Stimulated activated CD4-positive, alpha-beta T cell treated with anti-CD3 and anti-CD28 coated beads, Interleukin-15, amount 100 ng/mL, for 1 hour (primary cell): ENCODE measurements at places on chromosomes 11 and 22.

DNA sequence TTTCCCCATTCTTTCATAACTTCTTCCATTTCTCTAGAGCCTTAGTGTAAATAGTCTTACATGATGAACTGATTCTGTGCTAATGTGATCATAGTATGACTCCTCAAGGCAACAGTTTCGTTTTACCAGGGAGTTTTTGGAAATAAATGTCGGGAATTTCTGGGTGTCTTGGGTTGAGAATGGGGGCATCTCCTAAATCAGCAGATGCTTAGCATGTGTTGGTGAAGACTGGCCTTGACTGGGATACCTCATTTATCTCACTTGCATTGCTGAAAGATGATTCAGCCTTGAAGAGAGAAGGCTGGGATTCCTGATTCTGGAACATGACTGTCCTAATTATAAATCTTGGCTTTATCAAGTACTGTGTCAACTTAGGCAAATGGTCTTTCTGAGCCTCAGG, 115.7 kb upstream of the C11orf87 start:
- no peak for DNase-seq

- DNase-seq: no peak
These were observed 517.7 kb downstream of the ETS1 start for GRCh38 chr11:128069665-128070064.

DNA sequence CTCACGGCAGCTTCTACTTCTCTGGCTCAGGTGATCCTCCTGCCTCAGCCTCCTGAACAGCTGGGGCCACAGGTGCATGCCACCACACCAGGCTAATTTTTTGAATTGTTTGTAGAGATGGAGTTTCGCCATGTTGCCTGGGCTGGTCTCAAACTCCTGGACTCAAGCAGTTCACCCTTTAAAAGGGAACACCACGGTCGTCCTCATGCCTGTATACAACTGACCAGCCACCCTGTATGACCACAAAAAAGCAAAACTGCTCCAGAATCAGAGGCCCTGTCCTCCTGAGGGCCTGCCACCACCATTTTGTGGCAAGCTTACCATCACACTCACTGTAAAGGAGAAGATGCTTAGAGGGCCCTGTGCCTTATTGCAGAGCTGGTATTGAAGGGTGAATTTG, 2.2 kb downstream of the GLB1L3 start:
- no peak for DNase-seq

DNA sequence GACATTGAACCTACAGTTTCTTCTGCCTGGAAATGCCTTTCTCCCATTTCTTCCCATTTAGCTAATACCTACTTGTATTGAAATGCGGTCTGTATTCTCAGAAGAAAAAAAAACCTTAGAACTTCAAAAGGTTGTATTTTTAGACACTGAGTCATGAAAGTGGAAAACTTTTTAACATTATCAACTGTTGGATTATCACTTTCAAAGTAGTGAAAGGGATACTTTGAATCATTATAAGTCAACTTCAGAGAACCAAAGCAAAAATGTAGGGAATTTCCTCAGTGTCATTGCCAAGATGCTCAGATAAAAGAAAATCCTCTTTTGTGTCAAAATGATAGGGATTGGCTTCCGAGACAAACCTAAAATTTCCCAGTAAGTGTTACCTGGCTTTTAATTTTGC, 6.6 kb downstream of the HOATZ start:
- DNase-seq: no peak

DNA sequence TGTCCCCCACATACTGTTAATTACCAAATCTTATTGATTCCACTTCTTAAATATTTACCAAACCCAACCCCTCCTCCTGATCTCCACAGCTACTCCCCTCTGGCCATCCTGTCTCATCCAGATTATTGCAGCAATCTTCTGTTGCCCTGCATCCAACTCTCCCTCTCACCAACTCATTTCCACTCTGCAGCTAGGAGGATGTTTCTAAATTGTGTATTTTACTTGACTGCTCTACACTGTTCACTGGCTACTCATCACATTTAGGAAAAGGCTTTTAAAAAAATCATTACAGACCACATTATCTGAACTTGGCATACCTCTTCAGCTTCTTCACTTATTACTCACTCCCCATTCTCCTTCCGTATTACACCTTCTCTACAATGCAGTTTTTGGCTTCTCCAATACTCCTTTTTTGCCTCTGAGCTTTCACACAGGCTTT, 117.9 kb downstream of the ATG16L2 start:
- DNase-seq: no peak

DNA sequence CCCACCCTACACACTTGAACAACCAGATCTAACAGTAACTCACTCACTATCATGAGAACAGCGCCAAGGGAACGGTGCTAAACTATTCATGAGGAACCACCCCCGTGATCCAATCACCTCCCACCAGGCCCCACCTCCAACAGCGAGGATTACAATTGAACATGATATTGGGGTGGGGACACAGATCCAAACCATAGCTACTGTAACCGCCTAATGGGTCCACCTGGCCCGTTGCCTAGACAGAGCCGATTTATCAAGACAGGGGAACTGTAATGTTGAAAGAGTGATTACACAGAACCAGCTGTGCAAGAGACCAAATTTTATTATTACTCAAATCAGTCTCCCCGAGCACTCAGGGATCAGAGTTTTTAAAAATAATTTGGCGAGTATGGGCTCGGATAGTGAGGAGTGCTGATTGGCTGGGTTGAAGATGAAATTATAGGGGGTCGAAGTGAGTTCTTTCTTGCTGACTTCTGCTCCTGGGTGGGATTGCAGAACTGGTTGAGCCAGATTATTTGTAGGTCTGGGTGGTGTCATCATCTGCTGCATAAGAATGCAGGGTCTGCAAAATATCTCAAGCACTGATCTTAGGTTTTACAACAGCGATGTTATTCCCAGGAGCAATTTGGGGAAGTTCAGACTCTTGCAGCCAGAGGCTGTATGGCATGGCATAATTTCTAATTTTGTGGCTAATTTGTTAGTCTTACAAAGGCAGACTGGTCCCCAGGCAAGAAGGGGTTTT, 17.9 kb upstream of the ZC3H12C start:
- no peak for DNase-seq

GRCh38 chr11:30346068-30346688, 23.3 kb downstream of the ARL14EP start:
- no peak for DNase-seq

DNA sequence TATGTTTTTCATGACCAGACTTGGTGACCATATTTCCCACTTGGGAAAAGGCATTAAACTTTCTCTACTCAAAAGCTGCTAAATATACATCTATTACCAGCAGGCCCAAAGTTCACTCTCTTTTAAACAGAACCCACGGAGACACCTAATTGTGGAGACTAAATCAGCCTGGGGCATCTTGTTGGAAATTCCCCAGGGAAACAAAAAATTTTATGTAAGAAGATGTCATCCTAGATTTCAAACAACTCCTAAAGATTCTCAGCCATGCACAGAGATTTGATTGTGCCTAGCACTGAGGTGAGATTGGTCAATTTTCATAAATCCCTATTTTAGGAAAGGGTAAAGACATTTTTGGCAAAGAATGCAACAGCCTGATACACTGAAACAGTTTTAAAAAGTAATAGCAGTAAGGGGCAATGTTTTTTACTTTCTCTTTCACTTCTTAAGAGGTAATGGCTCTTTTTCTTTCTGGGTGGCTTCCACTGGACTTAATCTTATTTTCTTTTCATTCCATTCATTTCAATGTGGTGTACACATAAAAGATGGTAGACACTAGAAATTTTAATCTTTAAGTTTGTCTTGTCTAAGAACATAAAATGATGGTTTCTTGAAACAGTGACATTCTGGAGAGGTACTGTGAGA, 9.6 kb downstream of the OR52N2 start:
- no peak for DNase-seq

DNA sequence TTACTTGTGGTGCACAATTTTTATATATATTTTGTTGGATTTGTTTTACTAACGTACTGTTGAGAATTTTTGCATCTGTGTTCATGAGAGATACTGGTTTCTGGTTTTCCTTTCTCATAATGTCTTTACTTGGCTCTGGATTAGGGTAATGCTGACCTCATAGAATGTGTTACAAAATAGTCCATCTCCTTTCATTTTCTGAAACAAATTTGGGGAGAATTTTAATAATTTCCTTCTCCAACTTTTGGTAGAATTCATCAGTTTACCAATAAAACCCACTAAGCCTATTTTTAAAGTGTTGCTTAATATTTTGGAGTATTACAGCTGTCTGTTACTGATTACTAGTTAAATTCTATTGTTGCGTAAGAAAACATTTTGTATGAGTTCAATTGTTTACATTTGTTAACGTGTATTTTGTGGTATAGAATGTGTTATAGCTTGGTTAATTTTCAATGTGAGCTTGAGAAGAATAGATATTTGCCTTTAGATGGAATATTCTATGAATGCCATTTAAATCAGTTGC, 11.5 kb downstream of the TRIM22 start:
- no peak for DNase-seq

GRCh38 chr11:61473370-61474012, 35.1 kb upstream of the LRRC10B start:
- no peak for DNase-seq

DNA sequence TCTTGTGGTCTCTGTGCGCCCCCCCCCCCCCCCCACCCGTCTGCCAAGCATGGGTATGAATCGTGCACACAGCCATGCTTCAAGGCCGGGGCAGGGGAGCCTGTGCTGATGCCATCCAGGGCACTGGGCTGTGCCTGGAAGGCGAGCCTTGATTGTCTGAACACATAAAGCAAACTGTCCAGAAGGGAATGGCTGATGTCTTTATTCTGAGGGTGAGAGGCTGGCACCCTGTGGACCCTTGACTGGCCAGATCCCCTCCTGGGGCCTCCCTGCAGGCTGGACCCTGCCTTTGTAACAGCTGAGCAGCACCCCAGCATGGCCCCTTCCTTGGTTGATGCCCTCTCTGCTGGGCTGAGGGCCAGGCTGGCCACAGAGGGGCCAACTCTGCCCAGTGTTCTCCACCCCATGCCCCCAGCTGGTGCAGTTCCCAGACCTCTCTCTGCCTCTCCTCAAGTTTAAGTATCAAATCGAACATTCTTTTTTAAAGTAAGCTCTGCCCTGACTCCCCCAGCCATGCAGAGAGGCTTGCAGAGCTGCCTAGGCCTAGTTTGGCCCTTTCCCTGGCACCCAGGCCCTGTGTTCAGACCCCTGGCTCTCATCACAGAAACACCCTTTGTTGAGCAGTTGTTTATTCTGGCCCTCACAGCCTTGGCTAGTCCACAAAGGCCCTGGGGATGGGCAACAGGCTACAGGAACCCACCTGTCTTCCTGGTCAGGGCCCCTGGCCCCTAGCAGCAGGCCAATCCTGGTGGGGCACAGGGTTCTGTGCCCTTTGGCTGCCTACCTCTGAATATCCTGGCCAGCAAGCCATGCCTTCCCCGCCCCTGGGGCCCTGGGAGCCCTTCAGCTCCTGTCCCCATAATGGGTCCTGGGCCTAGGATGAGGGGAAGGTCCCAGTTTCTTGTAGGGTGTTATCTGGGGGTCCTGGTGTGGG, 3.9 kb upstream of the RANBP1 start:
- no peak for DNase-seq

- DNase-seq: no peak
These were observed 21.6 kb downstream of the MGAT3 start for GRCh38 chr22:39478441-39478850.

- no peak for DNase-seq
These were observed 71.5 kb upstream of the TTC12 start for GRCh38 chr11:113242767-113243397.

GRCh38 chr22:24925586-24926427, 20.7 kb downstream of the LHFPL7 start:
- DNase-seq: no peak

GRCh38 chr11:14898906-14899305, 6.9 kb upstream of the CYP2R1 start:
- DNase-seq: no peak

GRCh38 chr22:48802576-48802975, 1025.1 kb downstream of the BRD1 start:
- DNase-seq: no peak

DNA sequence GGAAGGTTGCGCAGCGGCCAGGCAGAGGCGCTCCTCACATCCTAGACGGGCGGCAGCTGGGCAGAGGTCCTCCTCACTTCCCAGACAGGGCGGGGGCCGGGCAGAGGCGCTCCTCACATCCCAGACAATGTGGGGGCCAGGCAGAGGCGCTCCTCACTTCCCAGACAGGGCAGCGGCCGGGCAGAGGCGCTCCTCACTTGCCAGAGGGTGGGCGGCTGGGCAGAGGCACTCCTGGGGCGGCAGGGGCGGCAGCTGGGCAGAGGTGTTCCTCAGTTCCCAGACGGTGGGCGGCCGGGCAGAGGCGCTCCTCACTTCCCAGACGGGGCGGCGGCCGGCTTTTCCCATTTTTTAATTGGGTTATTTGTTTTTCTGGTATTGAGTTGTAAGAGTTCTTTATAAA, 20.2 kb upstream of the PTS start:
- no peak for DNase-seq

- no peak for DNase-seq
These were observed 63.3 kb downstream of the SLC22A24 start for GRCh38 chr11:63080682-63081081.

GRCh38 chr11:15149050-15149449, 34.3 kb downstream of the INSC start:
- no peak for DNase-seq

DNA sequence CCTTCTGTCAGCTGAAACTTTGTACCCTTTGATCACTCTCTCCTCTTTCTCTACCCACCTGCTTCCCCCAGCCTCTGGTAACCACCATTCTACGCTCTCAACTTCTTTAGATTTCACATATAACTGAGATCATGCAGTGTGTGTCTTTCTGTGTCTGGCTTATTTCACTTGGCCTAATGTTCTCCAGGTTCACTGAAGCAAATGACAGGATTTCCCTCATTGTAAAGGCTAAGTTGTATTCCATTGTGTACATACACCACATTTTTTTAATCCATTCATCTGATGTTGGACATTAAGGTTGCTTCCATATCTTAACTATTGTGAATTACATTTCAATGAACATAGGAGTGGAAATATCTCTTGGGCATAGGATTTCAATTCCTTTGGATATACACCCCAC, 207.6 kb downstream of the MIAT start:
- DNase-seq: no peak

DNA sequence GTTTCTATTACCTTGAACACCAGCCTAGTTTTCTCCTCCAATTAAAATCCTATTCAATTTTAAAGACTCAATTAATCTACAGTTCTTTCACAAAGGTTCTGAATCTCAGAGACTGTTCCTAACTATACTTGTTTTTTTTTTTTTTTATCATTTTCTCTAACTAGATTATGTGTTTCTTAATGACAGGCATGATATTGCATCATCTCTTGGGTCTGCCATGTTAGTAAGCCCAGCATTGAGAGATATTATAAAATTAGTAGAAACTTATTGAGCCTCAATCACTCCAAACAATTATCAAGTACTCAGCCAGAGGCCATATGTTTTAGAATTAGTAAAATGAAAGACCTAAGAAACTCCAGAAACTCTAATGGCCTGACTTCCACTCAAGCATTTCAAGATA, 28.1 kb upstream of the SLC5A12 start:
- no peak for DNase-seq

DNA sequence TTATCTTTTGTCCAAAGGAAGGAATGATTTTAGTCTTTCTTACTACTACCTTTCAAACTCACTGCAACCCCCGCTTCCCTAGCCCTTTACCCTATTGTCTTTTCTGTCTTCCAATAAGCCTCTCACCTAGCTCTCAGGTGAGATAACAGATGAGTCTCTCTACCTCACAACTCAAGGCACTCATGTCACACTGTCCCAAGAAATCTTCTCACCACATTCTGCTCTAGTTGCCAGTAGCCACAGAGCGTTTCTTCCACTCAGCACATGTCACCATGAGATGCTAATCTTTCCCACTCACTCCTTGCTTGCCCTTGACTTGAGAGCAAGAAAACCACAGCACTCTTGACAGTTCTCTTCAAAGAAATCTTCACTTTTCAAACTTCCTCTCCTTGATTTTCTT, 32.7 kb upstream of the TMEM41B start:
- no peak for DNase-seq
